ENCODE measurements at places on chromosomes 2 and 18. TPM values are rescaled to one million over a fixed set of nuclear protein-coding genes. Genes with fewer than 3 reads are reported as not detected.

Gene STAM2
- 31.4 TPM for total RNA-seq

GRCh38 chr18:12744103-12744502 is 41.3 kb downstream of the PSMG2 start:
- H3K4me1 ChIP-seq: no peaks in the 10 kb centered on the region
- H3K27ac ChIP-seq: no peak overlapping the region
- no peaks in the 10 kb centered on the region for H3K27me3 ChIP-seq
- H3K36me3 ChIP-seq: no peaks in the 10 kb centered on the region
- DNase-seq: no peak

- no peaks in the 10 kb centered on the region for H3K4me1 ChIP-seq
- no peaks in the 10 kb centered on the region for H3K27me3 ChIP-seq
- H3K27ac ChIP-seq: no peak overlapping the region
- no peaks in the 10 kb centered on the region for H3K36me3 ChIP-seq
- H3K4me3 ChIP-seq: no peak overlapping the region
Measured at GRCh38 chr18:67966224-67966623, 449.7 kb upstream of the DSEL start.

DNA sequence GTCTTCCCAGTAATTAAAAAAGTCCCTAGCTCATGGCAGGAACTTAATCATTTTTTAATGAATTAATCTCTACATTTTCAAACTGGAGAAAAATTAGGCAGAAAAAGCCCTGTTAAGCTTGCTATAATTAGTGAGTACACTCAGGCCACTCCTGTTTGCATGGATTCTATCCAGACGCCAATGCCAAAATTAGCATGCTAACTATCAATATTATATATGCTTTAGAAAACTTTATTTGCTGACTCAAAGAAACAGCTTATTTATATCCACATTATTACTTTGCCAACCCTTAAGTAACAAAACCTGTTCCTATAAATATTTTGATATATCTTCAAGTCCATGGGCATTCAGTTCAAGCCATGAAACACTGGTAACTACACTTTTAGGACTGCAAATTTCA is 90.9 kb downstream of the SMC6 start:
- DNase-seq: no peak
- H3K4me1 ChIP-seq: no peaks in the 10 kb centered on the region
- no peak overlapping the region for H3K4me3 ChIP-seq

DNA sequence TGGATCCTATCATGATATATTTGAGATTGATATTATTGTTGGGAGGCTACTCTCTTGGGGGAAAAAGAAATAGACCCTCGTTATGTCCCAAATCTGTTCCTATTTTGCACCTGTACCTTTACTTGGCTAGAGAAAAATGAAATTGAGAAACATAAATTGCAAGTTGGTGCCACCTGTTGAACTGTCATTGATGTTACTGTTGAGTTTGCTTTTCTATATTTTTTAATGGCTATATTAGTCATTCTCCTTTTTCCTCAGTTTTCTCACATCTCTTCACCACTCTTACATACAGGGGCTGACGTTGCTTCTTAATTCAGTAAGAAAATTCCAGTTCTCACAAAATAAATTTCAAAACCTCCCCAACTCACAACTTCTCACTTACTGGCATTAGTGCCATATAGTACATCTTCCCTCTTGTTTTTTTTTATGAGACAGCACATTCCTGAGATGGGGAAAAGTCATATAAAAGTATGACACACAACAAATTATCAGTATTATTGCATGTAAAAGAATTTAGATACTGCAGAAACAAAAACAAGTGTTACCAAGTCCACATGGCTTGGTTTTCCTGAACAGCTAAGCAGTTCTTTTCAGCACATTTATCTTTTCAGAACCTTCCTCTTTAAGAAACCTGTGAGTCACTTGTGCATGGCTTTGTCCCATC is 348.3 kb upstream of the DSEL start:
- H3K36me3 ChIP-seq: no peaks in the 10 kb centered on the region
- no peak for DNase-seq
- H3K4me3 ChIP-seq: no peak overlapping the region
- H3K27me3 ChIP-seq: no peaks in the 10 kb centered on the region
- no peak overlapping the region for H3K27ac ChIP-seq

Gene NDUFS1
- total RNA-seq: 589 TPM

DNA sequence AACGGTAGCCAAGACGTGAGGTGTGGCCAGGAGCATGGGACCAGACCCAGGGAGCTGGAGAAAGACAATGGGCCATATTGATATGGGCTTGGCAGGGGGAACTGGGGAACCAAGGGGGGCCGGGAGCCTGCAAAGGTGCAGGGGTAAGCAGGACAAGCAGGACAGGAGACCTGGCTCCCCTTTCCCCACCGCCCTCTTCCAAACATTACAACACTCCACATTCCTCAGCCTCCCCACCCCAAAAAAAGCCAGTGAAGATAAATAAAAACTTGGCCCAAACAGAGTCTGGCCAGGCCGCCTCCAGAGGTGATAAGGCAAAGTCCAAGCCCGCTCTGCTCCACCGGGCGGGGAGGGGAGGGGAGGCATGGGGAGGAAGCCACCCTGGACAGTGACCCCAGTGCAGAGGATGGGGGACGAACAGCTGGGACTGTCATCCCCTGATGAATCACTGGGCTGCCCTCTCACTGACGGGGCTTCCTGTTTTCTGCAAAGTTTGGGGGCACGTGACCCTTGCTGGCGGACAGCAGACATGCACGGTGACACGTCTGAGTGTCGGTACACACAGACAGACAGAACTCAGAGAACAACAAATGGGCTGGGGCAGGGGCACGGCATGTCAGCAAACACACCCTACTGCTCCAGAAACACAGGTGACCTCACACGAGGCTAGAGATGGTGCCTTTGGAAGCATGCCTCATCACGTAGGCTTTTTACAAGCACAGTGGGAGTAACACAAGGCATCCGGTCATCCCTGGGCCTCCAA is 100.2 kb downstream of the TNS1 start:
- peak; percentile 92 for DNase-seq
- peaks cover 100% of the 10 kb centered on the region for H3K4me1 ChIP-seq
- peaks cover 27% of the 10 kb centered on the region for H3K36me3 ChIP-seq
- H3K27ac ChIP-seq: peak overlapping the region; percentile 95

Gene RGPD4
- not detected for total RNA-seq

DNA sequence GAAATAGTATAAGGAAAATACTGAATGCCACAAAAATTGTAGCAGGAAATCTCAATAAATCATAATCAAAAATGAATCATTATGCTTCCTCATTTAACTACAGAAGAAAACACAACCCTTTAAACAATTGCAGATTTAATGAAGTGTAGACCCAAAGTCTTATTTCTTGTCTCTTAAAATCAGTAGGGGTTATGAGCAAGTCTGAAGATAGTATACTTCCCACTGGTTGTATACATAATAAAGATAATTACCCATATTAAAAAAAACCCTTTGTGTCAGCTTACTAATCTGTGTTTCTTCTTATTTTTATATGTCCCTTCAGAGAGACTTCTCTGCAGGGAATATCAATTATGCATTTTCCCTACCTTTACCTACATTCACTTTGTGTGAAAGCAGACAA is 504.7 kb downstream of the ERBB4 start:
- no peak overlapping the region for H3K4me3 ChIP-seq
- DNase-seq: no peak
- no peaks in the 10 kb centered on the region for H3K4me1 ChIP-seq
- no peak overlapping the region for H3K27ac ChIP-seq
- H3K27me3 ChIP-seq: no peaks in the 10 kb centered on the region
- no peaks in the 10 kb centered on the region for H3K36me3 ChIP-seq

GRCh38 chr2:67135208-67135607 is 261.9 kb upstream of the ETAA1 start:
- DNase-seq: no peak
- no peaks in the 10 kb centered on the region for H3K36me3 ChIP-seq
- no peak overlapping the region for H3K4me3 ChIP-seq
- H3K27me3 ChIP-seq: no peaks in the 10 kb centered on the region
- H3K27ac ChIP-seq: no peak overlapping the region

Gene ACTG2
- total RNA-seq: 6.9 TPM

Gene AFF3
- total RNA-seq: 4.4 TPM

GRCh38 chr2:238891457-238892203 is 43.7 kb downstream of the TWIST2 start:
- DNase-seq: no peak
- no peaks in the 10 kb centered on the region for H3K36me3 ChIP-seq
- no peaks in the 10 kb centered on the region for H3K4me1 ChIP-seq
- H3K27ac ChIP-seq: no peak overlapping the region
- no peak overlapping the region for H3K4me3 ChIP-seq
- peaks cover 4% of the 10 kb centered on the region for H3K27me3 ChIP-seq

GRCh38 chr2:63544017-63544627 is 44.2 kb downstream of the WDPCP start:
- no peaks in the 10 kb centered on the region for H3K4me1 ChIP-seq
- no peaks in the 10 kb centered on the region for H3K36me3 ChIP-seq
- no peak overlapping the region for H3K4me3 ChIP-seq
- DNase-seq: no peak
- no peaks in the 10 kb centered on the region for H3K27me3 ChIP-seq
- no peak overlapping the region for H3K27ac ChIP-seq

DNA sequence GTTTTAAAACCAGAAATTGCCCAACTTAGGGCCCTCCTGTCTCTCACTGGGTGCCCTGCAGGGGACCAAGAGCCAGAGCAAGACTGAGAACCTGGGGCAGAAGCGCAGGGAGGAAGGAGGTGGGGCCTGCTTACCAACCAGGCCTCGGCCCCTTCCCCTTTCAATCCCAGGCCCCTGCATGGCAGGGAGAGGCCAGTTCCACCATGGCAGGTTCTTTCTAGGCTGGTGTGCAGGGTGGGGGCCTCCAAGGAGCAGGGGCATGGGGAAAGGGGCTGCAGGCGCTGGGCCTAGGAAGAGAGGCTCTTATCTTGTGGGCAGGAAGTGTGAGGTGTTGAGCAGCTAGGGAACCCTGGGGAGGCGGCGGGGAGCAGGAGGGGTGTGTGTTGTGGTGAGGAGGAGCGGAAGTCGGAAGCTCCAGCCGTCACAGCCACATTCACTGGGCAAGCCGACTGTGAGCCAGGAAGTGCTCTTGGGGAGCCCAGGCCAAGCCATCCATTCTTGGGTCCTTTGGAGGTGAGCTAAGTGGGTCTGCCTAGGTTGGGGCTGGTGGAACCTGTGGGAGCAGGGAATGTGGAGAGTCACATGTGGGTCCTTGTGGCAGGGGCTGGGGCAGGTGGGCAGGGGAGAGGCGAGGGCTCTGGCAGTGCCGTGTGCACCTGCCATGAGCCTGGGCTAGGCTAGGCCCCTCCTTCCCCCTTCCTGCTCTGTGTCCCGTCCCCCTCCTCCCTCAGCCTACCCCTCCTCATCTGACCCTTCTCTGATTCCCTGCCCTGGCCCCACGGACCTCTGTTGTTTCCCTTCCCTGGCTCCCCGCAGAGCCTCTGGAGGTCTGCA is at the start of gene PSD4:
Gene PSD4 (plus strand): TSS at position 430 of the 834 bp plus-strand sequence. CDS start 8,486 bp downstream, outside the sequence.
- H3K27me3 ChIP-seq: no peaks in the 10 kb centered on the region
- H3K4me3 ChIP-seq: no peak within 1 kb of the TSS
- H3K36me3 ChIP-seq: no peaks in the 10 kb centered on the region
- H3K4me1 ChIP-seq: no peaks in the 10 kb centered on the region

GRCh38 chr18:50638016-50638883 is 78.4 kb downstream of the MAPK4 start:
- H3K4me1 ChIP-seq: peaks cover 23% of the 10 kb centered on the region
- H3K27ac ChIP-seq: no peak overlapping the region
- H3K4me3 ChIP-seq: no peak overlapping the region

DNA sequence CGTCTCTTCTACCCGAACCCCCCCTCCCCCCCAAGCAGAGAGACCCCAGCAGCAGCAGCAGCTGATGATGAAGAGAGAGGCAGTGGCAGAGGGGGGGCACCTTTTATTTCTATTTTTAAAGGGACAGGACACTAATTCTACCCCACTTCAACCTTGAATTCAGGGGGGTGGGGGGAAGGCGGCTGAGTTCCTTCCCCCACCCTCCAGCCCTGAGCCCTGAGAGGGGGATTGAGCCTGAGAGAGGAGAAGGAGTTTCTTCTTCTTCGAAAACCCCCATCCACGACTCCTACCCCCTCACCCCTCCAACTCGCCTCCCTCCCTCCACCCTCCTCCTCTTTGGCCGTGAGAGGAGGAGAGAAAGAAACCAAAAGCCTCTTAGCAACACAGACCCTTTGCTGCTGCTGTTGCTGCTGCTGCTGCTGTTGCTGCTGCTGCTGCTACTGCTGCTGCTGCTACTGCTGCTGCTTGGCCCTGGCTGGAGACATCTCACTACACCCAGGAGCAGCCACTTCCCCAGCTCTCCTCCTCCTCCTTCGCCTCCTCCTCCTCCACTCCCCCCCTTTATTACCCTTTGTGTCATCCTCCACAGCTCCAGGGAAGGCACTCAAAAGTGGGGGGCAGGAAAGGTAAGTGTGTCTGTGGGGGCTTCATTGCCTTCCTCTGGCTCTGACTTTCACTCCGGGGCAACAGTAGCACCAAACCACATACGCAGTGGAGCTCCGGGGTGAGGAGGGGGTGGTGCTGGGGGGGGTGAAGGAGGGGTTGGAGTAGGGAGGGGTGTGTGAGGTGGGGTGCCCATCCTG is at the start of gene MBD5:
Gene MBD5 (plus strand): TSS at position 33 of the 803 bp plus-strand sequence.
- no peaks in the 10 kb centered on the region for H3K27me3 ChIP-seq
- peaks cover 42% of the 10 kb centered on the region for H3K4me1 ChIP-seq
- peak within 1 kb of the TSS; percentile 93 for H3K27ac ChIP-seq
- peak; percentile 35 for DNase-seq
- peaks cover 5% of the 10 kb centered on the region for H3K36me3 ChIP-seq

DNA sequence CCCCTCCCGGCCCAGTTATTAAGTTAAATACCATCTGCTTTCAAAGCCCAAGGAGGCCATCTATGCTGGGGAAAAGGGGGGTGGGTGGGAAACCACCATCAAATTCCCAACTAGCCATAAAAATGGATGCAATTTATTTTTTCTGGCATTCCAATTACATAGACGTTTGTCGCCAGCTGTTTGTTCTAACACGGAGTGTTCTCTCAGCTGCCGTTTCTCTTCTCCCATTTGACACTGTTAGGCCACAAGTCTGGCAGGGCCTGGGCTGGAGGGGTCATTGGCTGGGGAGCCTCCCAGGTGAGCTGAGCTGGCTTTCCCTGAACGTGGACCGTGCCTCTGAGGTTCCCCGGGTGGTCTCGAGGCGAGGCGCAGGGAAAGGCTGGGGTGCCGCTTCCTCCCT is 16.6 kb downstream of the ATOH8 start:
- H3K36me3 ChIP-seq: no peaks in the 10 kb centered on the region
- peak; percentile 41 for DNase-seq
- H3K4me3 ChIP-seq: no peak overlapping the region
- H3K4me1 ChIP-seq: peaks cover 75% of the 10 kb centered on the region
- no peaks in the 10 kb centered on the region for H3K27me3 ChIP-seq
- H3K27ac ChIP-seq: peak overlapping the region; percentile 10

- no peak for DNase-seq
- H3K4me3 ChIP-seq: no peak overlapping the region
- H3K4me1 ChIP-seq: peaks cover 14% of the 10 kb centered on the region
- H3K27me3 ChIP-seq: no peaks in the 10 kb centered on the region
Measured at GRCh38 chr18:58541789-58542425, 87.0 kb downstream of the ALPK2 start.

DNA sequence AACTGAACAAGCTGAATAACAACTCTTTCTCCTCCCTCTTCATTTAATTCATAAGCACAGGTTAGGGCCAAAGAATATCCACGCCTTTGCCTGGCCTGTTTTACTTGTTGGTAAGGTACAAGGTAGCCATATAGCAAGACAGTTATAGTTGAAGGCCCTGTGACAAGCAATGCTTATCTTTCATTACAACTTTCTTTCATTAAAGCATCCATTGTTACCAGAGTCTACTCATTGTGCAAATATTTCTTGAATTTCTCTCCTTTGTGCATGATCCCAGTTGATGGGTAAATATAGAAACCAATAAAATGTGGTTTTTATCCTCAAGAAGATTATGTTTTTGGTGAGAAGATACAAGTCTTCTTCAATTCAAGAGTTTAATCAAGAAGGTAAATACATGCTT is 140.2 kb downstream of the UBE2E3 start:
- no peaks in the 10 kb centered on the region for H3K4me1 ChIP-seq
- no peak overlapping the region for H3K4me3 ChIP-seq
- DNase-seq: no peak
- no peak overlapping the region for H3K27ac ChIP-seq

Data from heart left ventricle (tissue), 16 donors.